ENCODE measurements at places on chromosomes 16 and 17. TPM values are rescaled to one million over a fixed set of nuclear protein-coding genes. Genes with fewer than 3 reads are reported as not detected.
A peak's percentile ranks its signal among the peaks of the same experiment; 100 is the strongest.

DNA sequence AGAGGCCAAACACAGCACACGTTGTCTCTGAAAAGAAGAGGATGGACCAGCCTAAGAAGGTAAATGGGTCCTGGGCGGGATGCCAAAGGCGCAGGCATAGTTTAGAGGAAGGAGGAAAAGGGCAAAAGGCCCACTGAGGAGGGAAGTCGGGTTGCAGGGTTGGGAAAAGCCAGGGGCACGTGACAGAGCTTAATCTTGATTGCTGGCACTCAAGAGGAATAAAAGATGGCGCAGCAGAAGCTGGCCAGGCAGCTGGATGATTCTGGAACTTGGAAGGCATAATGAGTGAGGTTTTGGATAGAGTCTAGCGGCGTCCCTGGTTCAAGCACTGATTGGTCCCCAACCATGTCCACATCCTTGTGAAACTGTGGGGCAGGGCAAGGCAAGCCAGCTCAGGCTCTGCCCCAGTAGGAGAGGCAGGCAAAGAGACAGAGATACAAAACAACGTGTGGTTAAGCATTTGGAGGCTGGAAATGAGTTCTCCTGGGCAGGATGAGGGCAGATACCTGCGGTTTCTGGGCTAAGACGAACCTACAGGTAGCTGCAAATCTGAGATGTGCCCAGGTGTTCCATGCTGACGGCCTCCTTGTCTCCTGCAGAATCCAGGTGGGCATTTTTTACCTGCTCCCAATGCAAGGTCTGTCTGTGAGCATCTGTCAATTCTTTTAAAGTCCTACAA lies 52.7 kb upstream of the CIBAR2 start:
- H3K4me1 ChIP-seq: peaks cover 25% of the 10 kb centered on the region
- H3K36me3 ChIP-seq: no peaks in the 10 kb centered on the region
- H3K4me3 ChIP-seq: no peak overlapping the region

- H3K27ac ChIP-seq: no peak overlapping the region
- H3K27me3 ChIP-seq: no peaks in the 10 kb centered on the region
- peak; percentile 17 for DNase-seq
- no peak overlapping the region for H3K4me3 ChIP-seq
- no peaks in the 10 kb centered on the region for H3K4me1 ChIP-seq
Observed at GRCh38 chr17:1958134-1958881, 66.8 kb downstream of the RTN4RL1 start.

GRCh38 chr17:69473841-69474831 lies 59.6 kb downstream of the MAP2K6 start:
- no peaks in the 10 kb centered on the region for H3K27me3 ChIP-seq
- peak overlapping the region; percentile 35 for H3K4me3 ChIP-seq
- H3K4me1 ChIP-seq: peaks cover 19% of the 10 kb centered on the region
- peak; percentile 84 for DNase-seq
- peak overlapping the region; percentile 66 for H3K27ac ChIP-seq
- H3K36me3 ChIP-seq: no peaks in the 10 kb centered on the region

- H3K27ac ChIP-seq: no peak overlapping the region
- H3K27me3 ChIP-seq: no peaks in the 10 kb centered on the region
- no peak for DNase-seq
- no peaks in the 10 kb centered on the region for H3K36me3 ChIP-seq
Observed at GRCh38 chr16:6374821-6375220, 957.8 kb upstream of the RBFOX1 start.

GRCh38 chr16:63442246-63442645 lies 1406.0 kb upstream of the CDH8 start:
- no peak overlapping the region for H3K4me3 ChIP-seq
- no peaks in the 10 kb centered on the region for H3K4me1 ChIP-seq
- H3K36me3 ChIP-seq: no peaks in the 10 kb centered on the region
- H3K27me3 ChIP-seq: no peaks in the 10 kb centered on the region
- no peak overlapping the region for H3K27ac ChIP-seq
- DNase-seq: no peak

GRCh38 chr16:50616883-50617645 lies 64.0 kb downstream of the SNX20 start:
- no peak for DNase-seq
- H3K27ac ChIP-seq: no peak overlapping the region
- no peaks in the 10 kb centered on the region for H3K27me3 ChIP-seq
- H3K4me3 ChIP-seq: no peak overlapping the region
- H3K36me3 ChIP-seq: no peaks in the 10 kb centered on the region
- no peaks in the 10 kb centered on the region for H3K4me1 ChIP-seq

DNA sequence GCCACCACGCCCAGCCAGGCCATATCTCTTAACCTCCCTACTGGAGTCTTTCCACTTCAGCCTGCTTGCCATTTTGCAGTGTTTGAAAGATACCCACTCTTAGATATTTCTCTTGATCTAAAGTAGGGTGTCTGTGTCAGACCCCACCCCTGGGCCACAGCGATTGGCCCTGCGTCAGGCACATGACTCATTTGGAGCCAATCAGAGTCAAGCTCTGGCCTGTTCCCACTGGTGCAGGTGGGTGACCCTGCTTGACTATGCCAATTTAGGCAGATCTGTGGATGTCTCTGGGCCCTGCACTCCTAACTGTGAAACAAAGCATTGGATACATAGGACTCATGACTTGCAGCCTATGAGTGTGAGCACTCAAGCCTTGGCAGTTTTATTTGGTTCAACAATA lies 27.6 kb downstream of the FOXL1 start:
- no peak overlapping the region for H3K4me3 ChIP-seq
- H3K27me3 ChIP-seq: no peaks in the 10 kb centered on the region
- peaks cover 24% of the 10 kb centered on the region for H3K4me1 ChIP-seq
- no peaks in the 10 kb centered on the region for H3K36me3 ChIP-seq

DNA sequence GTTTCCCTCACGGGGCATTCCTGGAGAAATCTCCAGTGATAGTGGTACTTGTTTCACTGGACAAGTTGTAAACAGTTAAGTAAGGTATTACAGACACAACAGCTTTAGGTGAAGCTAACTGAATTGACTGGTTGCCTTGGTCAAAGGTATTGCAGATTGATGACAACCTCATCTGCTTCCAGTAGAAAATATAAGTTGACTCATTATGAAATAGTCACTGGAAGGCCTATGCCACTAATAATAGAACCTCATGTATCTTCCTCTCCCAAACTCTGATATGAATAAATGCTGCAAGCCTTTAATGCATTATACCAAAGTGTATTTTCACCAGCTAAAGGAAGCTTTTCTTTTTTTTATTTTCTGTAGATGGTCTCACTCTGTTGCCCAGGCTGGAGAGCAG lies 44.8 kb downstream of the GLG1 start:
- no peak overlapping the region for H3K4me3 ChIP-seq
- H3K27me3 ChIP-seq: no peaks in the 10 kb centered on the region
- DNase-seq: peak; percentile 5
- H3K36me3 ChIP-seq: no peaks in the 10 kb centered on the region

- no peak overlapping the region for H3K27ac ChIP-seq
- H3K4me1 ChIP-seq: no peaks in the 10 kb centered on the region
- no peak overlapping the region for H3K4me3 ChIP-seq
- H3K27me3 ChIP-seq: no peaks in the 10 kb centered on the region
Observed at GRCh38 chr17:41433586-41433985, 7.2 kb downstream of the KRT38 start.

DNA sequence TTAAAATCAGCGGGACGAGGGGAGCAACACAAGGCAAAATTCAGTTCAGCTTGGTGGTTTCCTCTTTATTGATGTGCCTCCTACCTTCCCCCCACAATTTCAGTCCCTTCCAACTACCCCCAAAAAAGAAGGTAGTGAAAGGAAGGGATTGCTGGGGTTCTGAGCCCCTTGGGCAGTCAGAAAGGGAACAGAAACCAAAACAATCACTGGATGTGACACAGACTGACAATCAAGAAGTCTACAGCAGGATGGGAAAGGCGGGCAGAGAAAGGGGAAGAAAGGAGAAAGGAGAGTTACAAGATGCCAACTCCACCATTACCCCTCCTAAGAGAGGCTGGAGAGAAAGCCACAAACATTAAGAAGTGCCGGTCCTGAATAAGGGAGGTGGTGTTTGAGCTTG lies 1.1 kb upstream of the PHF23 start:
- H3K4me3 ChIP-seq: peak overlapping the region; percentile 97
- peak overlapping the region; percentile 99 for H3K27ac ChIP-seq
- peaks cover 18% of the 10 kb centered on the region for H3K36me3 ChIP-seq
- DNase-seq: no peak
- peaks cover 24% of the 10 kb centered on the region for H3K4me1 ChIP-seq
- H3K27me3 ChIP-seq: no peaks in the 10 kb centered on the region

DNA sequence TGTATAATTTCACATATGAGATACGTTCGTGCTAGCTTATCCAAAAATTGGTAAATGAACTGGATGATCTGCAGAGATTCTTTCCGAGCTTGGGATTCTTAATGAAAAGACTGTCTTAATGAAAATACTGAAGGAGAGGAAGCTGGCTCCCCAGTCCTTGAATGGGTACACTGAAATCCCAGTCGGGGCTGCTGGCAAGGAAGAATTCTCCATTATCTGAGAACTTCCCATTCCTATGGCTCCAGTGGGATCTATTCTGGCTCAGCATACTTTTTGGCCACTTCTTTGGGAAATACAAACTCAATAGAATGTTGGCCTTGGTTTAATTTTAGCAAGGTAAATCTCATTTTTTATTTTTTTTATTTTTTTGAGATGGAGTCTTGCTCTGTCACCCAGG lies 23.7 kb upstream of the SLC35B1 start:
- DNase-seq: no peak
- no peak overlapping the region for H3K4me3 ChIP-seq
- no peaks in the 10 kb centered on the region for H3K36me3 ChIP-seq
- no peak overlapping the region for H3K27ac ChIP-seq
- H3K4me1 ChIP-seq: 0 out of 2 replicates have a peak, but pooled peaks cover 9% of the 10 kb centered on the region

GRCh38 chr16:84003038-84003437 lies 35.0 kb downstream of the NECAB2 start:
- no peak overlapping the region for H3K27ac ChIP-seq
- no peak for DNase-seq
- peaks cover 8% of the 10 kb centered on the region for H3K27me3 ChIP-seq
- no peaks in the 10 kb centered on the region for H3K36me3 ChIP-seq
- H3K4me3 ChIP-seq: no peak overlapping the region

DNA sequence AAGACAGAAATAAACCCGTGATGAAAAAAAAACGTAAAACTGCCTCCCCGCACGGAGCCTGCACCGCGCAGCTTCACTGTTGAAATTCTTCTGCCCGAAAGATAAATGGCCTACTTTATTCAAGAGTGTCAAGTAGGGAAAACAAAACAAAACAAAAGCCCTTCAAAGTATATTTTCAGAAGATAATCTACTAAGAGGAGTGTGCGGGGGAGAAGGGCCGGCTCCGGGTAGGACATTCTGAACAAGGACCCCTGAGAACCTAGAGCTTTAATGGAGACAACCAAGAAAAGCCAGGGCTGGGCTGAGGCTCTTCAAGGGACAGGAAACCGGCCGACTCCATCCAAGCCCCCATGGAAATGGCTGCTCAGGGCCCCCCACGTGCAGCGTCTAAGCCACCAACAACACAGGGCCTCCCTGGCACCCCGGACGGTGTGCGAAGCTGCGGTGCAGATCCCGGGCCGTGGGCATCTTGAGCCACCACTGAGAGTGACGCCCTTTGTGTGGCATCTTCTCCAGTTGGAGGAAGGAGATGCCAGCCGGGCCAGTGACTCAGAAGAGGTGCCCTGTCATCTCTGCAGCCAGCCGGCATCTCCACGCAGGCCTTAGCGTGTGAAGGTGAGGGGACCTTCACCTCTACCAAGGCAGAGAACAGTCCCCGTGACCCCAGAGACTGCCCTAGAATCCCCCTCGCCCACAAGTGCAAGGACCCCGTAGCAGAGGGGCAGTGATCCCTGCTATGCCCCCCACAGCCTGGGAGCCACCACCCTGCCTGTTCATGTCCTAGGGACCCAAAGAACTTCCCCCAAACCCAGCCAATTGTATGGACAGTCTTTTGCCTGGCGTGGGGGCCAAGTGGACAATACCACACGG lies 250.8 kb downstream of the C16orf95 start:
- H3K27me3 ChIP-seq: peaks cover 44% of the 10 kb centered on the region
- no peak for DNase-seq
- H3K4me1 ChIP-seq: no peaks in the 10 kb centered on the region
- no peak overlapping the region for H3K27ac ChIP-seq

DNA sequence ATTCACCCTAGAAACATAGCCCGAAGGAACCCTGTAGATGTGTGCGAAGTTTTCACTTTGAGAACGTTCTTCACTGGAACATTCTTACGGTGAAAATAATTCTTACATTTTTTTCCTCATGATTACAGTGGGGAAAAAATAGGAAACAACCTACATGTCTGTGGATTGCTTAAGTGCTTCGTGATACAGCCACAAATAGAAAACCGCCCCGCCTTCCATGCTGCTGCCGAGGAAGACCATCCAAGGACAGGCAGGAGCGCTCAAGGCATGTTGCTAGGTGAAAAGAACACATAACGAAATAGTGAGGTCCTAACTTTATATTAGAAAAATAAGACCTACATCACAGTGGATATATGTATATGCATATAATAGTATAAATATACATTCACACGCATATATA lies 78.8 kb downstream of the BMERB1 start:
- no peak for DNase-seq
- H3K4me1 ChIP-seq: peaks cover 8% of the 10 kb centered on the region
- no peak overlapping the region for H3K27ac ChIP-seq

DNA sequence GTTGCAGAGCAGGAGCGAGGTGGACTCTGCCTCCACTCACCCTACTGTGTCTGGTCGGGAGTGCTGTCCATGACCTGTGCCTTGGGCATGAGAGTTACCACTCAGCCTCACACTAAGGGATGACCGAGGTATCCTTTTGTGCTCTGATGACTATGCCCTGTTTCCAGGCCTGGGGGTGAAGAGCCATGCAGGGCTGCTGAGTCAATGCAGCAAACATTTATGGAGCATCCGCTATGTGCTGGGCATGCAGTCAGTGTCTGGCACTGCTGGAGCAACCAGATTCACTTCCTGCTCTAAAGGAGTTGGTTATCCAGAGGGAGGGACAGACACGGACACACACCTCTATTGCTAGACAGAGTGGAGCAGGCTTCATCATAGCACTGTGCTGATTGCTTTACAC lies 7.6 kb upstream of the HNF1B start:
- H3K36me3 ChIP-seq: no peaks in the 10 kb centered on the region
- H3K27me3 ChIP-seq: peaks cover 12% of the 10 kb centered on the region
- peaks cover 11% of the 10 kb centered on the region for H3K4me1 ChIP-seq
- peak overlapping the region; percentile 41 for H3K27ac ChIP-seq
- H3K4me3 ChIP-seq: no peak overlapping the region

DNA sequence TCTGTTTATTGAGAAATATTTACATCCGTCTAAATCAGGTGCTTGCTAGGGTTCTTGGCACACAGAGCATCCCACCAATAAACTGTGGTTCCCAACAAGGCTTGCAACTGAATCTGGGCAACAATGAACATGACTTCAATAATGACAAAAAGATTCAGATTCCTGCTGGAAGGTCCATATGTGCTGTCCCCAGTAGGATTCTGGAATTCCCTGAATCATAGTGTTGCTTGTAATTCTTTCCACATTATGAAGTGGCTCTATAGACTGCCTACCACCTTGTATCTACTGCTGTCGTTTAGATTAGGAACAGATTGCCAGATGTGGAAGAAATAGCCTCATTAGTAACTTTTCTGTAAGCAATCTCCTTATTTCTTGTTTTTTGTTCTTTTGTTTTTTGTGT lies 265.9 kb downstream of the WWOX start:
- no peak overlapping the region for H3K27ac ChIP-seq
- H3K27me3 ChIP-seq: no peaks in the 10 kb centered on the region
- no peak overlapping the region for H3K4me3 ChIP-seq
- H3K4me1 ChIP-seq: no peaks in the 10 kb centered on the region

The TP53TG3B gene
- total RNA-seq: not detected

The FDXR gene
- 21.2 TPM for total RNA-seq

The NFE2L1 gene
- total RNA-seq: 65.6 TPM

The PRAC1 gene
- total RNA-seq: not detected

The CPHXL2 gene
- not detected for total RNA-seq

The GRB7 gene
- total RNA-seq: not detected

The LGALS3BP gene
- 8.8 TPM for total RNA-seq

The HOXB8 gene
- not detected for total RNA-seq

The CCL8 gene
- total RNA-seq: not detected

The C16orf54 gene
- not detected for total RNA-seq

The NPIPA2 gene
- total RNA-seq: 0.51 TPM

The G6PC1 gene
- total RNA-seq: not detected

All from GM23248 (cell line).